ENCODE measurements at places on chromosomes 2 and 18. TPM values are rescaled to one million over a fixed set of nuclear protein-coding genes. Genes with fewer than 3 reads are reported as not detected.

The EML6 gene
- polyA plus RNA-seq, result 0.42 TPM

The ZNF514 gene
- polyA plus RNA-seq, result 5.0 TPM

DNA sequence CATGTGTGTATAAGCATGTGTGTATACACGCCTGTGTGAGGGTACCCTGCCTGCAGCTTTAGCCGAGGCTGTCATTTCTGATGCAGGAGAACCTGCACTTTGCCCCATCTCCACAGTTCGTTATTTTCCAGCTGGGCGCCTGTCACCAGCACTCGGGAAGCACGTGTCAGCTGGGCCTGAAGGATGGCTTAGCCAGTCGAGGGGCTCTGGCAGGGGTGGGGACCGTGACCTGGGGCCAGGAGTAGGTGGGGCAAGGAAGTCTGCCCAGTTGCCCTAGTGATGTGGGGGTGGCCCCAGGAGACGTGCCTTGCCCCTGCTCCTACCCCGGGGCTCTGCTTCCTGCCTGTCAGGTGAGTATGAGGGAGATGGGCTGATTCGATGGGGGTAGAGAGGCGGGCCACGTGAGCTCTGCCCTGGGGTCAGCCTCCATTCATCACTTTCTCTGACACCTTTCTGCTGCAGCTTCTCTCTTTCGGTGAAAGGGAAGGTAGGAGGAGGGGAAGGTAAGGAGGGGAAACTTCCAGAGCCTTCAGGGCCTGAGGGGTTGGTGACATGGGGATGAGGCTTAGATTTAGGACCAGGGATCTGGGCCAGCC is 130.6 kb upstream of the SKOR2 start:
- no peaks in the 10 kb centered on the region for H3K4me1 ChIP-seq
- H3K27me3 ChIP-seq, result no peaks in the 10 kb centered on the region
- no peak overlapping the region for H3K27ac ChIP-seq

The PLEKHH2 gene
- not detected for polyA plus RNA-seq

DNA sequence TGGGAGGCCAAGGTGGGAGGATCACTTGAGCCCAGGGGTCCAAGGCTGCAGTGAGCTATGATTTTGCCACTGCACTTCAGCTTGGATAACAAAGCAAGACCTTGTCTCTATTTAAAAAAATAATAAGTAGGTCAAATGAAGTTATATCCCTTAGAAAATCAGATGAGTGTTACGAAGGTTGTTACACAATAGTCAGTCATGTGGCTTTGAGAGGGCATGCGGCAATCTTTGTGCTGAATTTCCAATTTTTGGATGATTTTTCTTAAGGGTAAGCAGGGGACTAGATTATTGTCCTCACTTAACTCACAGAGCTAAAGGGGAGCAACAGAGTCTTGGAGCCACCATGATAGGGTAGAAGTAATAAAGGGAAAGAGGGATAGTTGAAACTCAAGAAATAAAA is 71.8 kb downstream of the B3GNT2 start:
- no peak overlapping the region for H3K4me3 ChIP-seq
- H3K4me1 ChIP-seq, result no peaks in the 10 kb centered on the region
- no peaks in the 10 kb centered on the region for H3K27me3 ChIP-seq

The NEU2 gene
- polyA plus RNA-seq, result not detected

The ORC4 gene
- 67.1 TPM for polyA plus RNA-seq

- H3K27me3 ChIP-seq, result no peaks in the 10 kb centered on the region
- peaks cover 7% of the 10 kb centered on the region for H3K4me1 ChIP-seq
- no peak for DNase-seq
- peak overlapping the region; percentile 64 for H3K27ac ChIP-seq
- H3K4me3 ChIP-seq, result peak overlapping the region; percentile 85
These were observed 481 bp downstream of the TMEM177 start for GRCh38 chr2:119679526-119679837.

DNA sequence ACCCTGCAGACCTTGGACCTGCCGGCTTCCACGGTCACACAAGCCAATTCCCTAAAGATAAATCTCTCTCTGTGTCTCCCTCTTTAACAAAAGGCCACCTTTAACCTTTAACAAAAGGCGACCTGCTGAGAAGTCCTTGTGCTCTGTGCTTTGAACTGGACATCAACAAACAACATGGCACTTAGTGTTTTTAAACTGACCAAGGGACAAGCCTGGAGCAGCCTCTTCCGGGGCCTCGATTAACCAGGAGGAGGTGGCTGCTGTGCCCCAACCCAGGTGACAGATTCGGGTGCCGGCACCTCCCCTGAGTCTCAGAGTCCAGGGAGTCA is 135.3 kb downstream of the RTP5 start:
- no peaks in the 10 kb centered on the region for H3K27me3 ChIP-seq
- H3K4me3 ChIP-seq, result no peak overlapping the region
- no peak overlapping the region for H3K27ac ChIP-seq
- H3K36me3 ChIP-seq, result no peaks in the 10 kb centered on the region
- H3K4me1 ChIP-seq, result no peaks in the 10 kb centered on the region

GRCh38 chr2:149037851-149038250 is 648 bp upstream of the LYPD6B start:
- no peak for DNase-seq
- no peak overlapping the region for H3K27ac ChIP-seq
- H3K27me3 ChIP-seq, result no peaks in the 10 kb centered on the region
- peak overlapping the region; percentile 66 for H3K4me3 ChIP-seq
- H3K4me1 ChIP-seq, result peaks cover 17% of the 10 kb centered on the region

DNA sequence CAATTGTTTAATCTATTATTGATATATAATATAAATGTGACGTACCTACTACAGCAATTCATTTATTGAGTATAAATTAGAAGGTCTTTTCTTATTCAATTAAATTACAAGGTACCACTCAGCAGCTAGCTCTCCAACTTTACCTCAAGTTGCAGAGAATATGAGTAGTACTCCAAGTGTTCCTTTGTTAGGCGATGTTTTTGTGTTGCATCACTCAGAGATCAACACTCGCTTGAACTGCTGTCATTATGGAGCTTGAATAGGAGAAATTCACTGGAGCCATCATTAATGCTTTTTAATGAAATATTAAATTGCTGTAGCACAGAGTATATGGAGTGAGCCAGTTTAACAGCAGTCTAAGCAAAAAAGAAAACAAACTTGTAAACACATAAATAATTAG is 320.0 kb downstream of the FSIP2 start:
- H3K27ac ChIP-seq, result no peak overlapping the region
- no peaks in the 10 kb centered on the region for H3K36me3 ChIP-seq
- DNase-seq, result no peak
- no peaks in the 10 kb centered on the region for H3K4me1 ChIP-seq
- H3K27me3 ChIP-seq, result no peaks in the 10 kb centered on the region

GRCh38 chr18:8337211-8337610 is 272.0 kb upstream of the RAB12 start:
- no peaks in the 10 kb centered on the region for H3K36me3 ChIP-seq
- H3K4me3 ChIP-seq, result no peak overlapping the region
- no peak for DNase-seq

GRCh38 chr2:154537024-154537423 is 161.5 kb upstream of the KCNJ3 start:
- DNase-seq, result peak; percentile 20
- no peaks in the 10 kb centered on the region for H3K27me3 ChIP-seq
- H3K4me3 ChIP-seq, result no peak overlapping the region
- no peak overlapping the region for H3K27ac ChIP-seq
- no peaks in the 10 kb centered on the region for H3K4me1 ChIP-seq
- H3K36me3 ChIP-seq, result no peaks in the 10 kb centered on the region

GRCh38 chr2:147550995-147551731 is 293.7 kb upstream of the ACVR2A start:
- DNase-seq, result no peak
- H3K4me3 ChIP-seq, result no peak overlapping the region
- H3K27ac ChIP-seq, result no peak overlapping the region
- no peaks in the 10 kb centered on the region for H3K4me1 ChIP-seq
- H3K36me3 ChIP-seq, result no peaks in the 10 kb centered on the region
- H3K27me3 ChIP-seq, result no peaks in the 10 kb centered on the region

GRCh38 chr2:63192169-63192888 is 141.7 kb downstream of the OTX1 start:
- no peak for DNase-seq
- no peak overlapping the region for H3K27ac ChIP-seq
- no peaks in the 10 kb centered on the region for H3K4me1 ChIP-seq
- H3K4me3 ChIP-seq, result no peak overlapping the region
- H3K36me3 ChIP-seq, result no peaks in the 10 kb centered on the region

DNA sequence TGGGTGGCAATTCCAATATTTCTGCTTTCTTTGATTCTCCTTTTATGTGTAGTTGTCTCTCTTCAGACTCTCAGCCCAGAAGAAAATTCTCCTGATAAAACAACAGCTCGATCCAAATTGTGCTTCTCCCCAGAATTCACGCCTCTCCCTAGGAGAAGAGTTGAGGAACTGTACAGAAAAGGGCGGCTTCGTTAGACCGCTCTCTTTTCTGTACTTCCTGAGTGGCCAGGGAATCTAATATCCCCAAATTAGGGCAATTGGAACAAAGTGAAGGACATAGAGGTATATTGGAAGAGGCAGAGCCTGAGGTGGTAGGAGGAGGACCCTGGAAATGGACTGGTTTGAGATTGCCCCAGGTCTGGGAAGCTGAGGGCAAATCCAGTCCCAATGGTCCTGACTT is 5.6 kb downstream of the ADCYAP1 start:
- H3K4me1 ChIP-seq, result no peaks in the 10 kb centered on the region
- peaks cover 9% of the 10 kb centered on the region for H3K27me3 ChIP-seq
- no peak for DNase-seq
- no peak overlapping the region for H3K27ac ChIP-seq

The BCS1L gene
- polyA plus RNA-seq, result 87.6 TPM

Measured in GM12878 (cell line).